Right ventricle myocardium inferior (tissue), 1 donor: ENCODE measurements at places on chromosomes 3 and 15.

GRCh38 chr3:50233176-50233575, 2.8 kb upstream of the GNAI2 start:
- DNase-seq, result no peak

GRCh38 chr3:10263646-10264363, 15.5 kb downstream of the TATDN2 start:
- DNase-seq, result no peak

- DNase-seq, result no peak
Observed at GRCh38 chr3:72630969-72631344, 217.3 kb downstream of the SHQ1 start.

- DNase-seq, result no peak
Observed at GRCh38 chr3:195873971-195874370, 34.4 kb downstream of the TNK2 start.

GRCh38 chr3:119529883-119530282, 29.5 kb downstream of the CD80 start:
- no peak for DNase-seq

GRCh38 chr15:70353606-70354345, 256.1 kb upstream of the TLE3 start:
- DNase-seq, result no peak

DNA sequence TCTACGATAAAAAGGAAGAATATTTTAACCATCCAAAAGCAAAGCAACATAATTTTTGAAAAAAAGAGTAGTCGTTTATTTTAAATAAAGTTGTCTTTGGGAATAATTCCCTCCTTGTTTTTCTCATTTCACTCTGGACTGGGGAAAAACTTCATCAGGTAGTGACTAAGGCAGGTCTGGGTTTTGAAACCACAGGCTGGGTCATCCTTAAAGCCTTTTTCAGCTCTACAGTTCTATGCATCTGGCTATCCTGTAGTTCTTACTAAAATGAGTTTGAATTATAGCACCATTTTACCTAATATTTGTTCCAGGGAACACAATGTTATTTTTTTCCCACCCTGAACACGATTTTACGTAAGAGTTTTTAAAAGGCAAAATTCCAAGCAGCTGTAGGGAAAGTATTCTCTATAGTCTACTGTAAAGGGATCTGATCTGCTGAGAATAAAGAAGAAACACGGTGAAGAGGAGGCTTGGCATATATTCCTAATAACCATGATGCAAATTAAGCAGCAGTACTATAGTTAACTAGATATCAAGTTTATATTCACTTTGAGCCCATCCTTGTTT, 107.7 kb downstream of the OSBPL10 start:
- DNase-seq, result no peak

GRCh38 chr3:11850003-11850402, 3.3 kb upstream of the TAMM41 start:
- DNase-seq, result no peak

DNA sequence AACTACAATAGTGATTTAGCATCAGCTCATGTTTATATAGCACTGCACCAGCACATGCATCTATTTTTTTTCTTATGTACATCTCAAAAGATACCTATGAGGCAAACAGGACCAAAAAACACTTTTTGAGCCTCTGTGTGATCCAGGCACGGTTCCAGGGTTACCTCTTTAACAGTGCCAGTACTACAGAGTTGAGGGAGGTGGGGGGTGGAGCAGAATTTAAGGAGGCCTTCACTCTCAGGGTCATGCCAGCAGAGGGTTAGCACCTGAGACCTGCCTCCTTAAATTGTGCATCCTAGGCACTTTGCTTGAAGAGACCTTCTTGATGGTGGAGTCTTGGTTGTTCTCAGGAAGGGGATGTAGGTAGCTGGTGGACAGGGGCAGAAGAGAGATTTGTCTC, 150.3 kb upstream of the TBL1XR1 start:
- no peak for DNase-seq

GRCh38 chr3:134944429-134944828, 149.4 kb downstream of the EPHB1 start:
- no peak for DNase-seq

DNA sequence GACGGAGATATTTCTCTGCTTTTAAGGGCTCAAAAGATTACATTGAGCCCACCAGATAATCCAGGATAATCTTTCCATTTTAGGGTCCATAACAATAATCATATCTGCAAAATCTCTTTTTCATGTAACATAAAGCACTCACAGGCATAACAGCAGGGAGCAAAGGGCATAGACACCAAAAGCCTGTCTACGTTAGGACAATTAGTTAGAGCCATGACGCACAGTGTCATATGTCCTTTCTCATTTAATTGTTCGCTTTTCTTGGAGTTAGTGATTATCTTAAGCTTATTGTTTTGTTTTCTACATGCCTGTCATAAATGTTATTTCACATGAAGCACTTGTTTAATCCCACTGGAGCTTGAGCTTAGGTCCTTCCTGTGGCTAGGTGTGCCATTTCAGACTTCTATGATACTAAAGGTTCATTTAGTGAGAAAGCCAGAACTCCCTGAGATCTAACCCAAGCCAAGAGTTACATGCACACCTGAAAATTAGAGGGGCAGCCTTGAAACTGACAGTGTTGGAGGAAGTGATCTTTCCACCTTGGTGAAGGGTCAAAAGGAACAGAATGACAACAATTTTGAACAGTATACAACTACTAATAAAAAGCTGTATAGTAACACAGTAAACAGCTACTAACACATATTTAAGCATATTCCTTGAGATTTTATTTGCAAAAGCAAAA, 11.7 kb upstream of the HHATL start:
- no peak for DNase-seq

GRCh38 chr3:1330107-1330506, 237.3 kb downstream of the CNTN6 start:
- DNase-seq, result no peak

- DNase-seq, result no peak
Observed at GRCh38 chr3:4889896-4890295, 89.3 kb upstream of the BHLHE40 start.

GRCh38 chr15:92429378-92430068, 35.8 kb downstream of the ST8SIA2 start:
- DNase-seq, result no peak

GRCh38 chr15:68672781-68673205, 94.0 kb downstream of the CORO2B start:
- no peak for DNase-seq

DNA sequence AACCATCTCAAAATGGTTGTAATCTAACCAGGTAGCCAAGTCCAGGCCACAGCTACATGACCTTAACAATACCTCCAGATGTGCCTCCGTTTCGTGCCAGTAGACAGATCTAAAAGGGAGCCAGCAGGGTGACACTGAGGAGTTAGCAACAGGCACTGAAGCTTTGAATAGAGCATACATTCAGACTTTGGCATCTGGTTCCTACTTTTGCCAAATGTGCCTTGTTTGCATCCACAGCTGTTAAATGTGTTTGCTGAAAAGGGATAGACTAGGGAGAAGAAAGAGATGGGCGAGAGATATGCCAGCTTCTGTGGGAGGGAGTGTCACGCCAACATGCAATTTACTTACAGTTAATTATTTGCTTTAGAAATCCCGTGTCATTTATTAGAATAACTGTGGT, 1433.9 kb upstream of the CADM2 start:
- DNase-seq, result no peak

DNA sequence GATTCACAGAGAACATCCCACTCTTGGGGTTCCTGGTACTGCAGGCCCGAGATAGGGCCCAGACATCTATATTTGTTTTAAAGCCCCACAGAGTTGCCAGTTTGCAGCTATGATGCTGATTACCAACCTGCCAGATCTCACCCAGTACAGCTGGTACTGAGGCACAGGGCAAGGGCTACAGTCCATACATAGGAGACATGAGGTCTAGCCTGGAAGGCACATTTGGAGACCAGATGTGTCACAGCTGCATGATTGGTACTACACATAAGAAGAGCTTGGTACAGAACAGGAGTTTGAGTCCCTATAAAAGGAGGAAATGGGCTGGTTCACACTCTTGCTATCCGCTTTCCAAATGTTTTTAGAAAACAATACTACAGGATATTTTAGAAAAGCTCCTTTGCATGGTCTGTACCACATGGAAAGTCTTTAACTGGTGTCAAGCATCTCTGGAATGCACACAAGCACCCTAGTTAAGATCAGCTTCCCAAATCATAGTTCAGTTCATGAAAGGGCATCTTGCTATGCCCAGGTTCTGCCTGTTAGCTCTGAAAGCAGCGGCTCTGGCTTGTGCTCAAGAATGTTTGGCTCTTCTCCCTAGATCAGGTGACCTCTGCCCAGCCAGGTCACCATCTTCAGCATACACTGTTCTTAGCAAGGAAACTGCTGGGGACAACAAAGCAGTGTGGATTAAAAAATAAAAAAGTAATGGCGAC, 20.6 kb downstream of the MTMR14 start:
- no peak for DNase-seq

DNA sequence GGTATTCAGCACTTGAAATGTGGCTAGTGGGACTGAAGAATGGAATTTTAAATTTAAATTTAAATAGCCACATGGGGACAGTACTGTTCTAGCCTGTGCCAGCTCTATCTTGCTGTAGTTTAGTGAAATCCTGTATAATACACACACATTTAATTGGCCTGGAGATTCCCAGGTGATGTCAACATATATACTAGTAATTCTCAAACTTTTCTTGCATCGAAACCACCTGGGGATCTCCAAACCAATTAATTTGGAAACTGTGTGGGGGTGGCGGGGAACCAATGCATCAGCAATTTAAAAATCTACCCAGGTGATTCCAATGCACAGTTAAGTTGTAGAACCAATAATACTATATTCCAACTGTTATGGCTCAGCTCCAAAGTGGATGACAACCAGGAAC, 228.9 kb upstream of the MRPL3 start:
- no peak for DNase-seq

DNA sequence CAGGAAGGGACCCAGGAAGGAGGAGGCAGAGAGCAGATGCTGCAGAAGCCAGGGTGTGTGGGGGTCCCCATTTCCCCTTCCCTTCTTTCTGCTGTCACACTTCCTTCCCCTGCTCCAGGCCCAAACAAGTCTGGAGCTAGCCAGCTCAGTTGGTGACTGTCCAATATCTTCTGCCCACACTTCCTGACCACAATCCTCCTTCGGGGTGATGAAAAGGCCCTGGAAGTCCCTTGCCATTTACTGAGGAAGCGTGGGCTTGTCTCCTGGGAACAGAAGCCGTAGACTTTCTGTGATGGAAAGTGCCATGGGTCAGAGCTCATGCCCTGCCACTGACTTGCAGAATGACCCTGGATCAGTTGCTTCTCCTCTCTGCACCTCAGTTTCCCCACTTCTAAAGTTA, 39.0 kb downstream of the ANAPC13 start:
- no peak for DNase-seq

DNA sequence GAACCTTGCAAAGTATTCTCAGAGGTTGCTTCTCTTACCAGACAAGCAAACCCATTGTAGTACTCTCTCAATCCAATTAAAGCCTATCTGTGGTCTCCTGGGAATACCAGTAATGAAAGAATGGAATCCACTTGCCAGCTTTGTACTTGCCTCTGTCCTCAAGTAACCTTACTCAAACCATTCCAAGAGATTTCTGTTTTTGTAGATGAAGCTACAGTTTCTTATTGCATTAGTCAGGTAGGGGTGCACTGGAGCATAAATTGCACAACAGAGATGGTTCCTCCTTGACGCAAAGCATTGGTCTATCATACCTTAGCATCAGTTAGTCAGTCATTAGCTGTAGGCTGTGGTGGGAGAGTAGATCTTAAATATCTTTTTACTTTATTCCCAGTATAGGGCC, 52.9 kb downstream of the BTLA start:
- no peak for DNase-seq

GRCh38 chr15:67865331-67865730, 25.5 kb upstream of the RNU6-1 start:
- DNase-seq, result no peak
